ENCODE measurements at places on chromosomes 3 and 15.

GRCh38 chr15:50881121-50882048 is 27.1 kb upstream of the AP4E1 start:
- no peak for DNase-seq

DNA sequence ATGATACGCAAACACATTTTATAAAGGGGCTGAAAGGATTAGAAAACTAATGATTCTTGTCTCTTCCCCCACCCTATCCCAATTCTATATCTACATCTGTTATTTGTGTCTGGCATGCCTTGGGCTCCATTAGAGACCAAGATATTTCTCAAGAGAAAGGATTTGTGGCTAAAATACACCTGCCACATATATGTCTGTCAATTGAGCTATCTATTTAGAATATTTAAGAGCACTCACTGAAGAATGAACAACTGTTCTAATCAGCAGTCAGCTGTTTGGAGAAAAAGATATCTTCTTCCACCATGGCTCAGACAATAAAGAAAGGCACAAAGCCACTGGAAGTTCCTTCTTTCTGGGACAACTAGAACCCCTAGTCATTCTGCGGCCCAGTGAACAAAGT is 61.7 kb upstream of the LRRN1 start:
- no peak for DNase-seq

- DNase-seq: no peak
Observed at GRCh38 chr3:59300733-59301132, 250.9 kb upstream of the CFAP20DC start.

GRCh38 chr15:74222240-74223119 is 13.6 kb upstream of the CCDC33 start:
- DNase-seq: no peak

- DNase-seq: no peak
Observed at GRCh38 chr3:75329476-75330097, 334.5 kb upstream of the FRG2C start.

DNA sequence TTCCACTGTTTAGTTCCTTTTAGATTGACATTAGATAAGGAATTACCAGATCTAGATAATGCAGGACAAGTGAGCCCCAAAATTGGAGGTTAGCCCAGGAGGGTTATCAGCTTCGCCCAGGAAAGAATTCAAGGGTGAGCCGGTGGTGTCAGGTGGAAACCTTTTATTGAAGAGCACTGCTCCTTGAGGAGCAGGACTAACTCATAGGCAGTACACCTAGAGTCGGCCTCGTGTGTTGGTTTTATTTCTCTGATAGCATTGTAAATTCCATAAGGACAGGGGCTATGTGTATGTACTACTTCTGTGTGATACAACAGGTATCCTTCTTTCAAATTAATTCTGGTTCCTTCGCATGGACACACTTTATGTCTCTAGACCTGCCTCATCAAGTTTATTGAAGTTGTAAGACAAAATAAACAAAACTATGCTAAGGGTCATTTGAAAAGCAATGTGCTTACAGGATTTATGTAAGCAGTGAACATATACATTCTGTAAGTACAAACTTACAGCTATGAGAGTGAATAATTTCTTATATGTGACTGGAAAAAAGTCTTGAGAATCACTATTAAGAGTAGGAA is 57.2 kb downstream of the SNX4 start:
- DNase-seq: no peak

- no peak for DNase-seq
Observed at GRCh38 chr15:64987136-64987535, 2.6 kb downstream of the SPG21 start.

GRCh38 chr3:14346191-14346590 is 56.2 kb upstream of the SLC6A6 start:
- no peak for DNase-seq

- no peak for DNase-seq
Observed at GRCh38 chr15:87871258-87871681, 385.3 kb downstream of the NTRK3 start.

- DNase-seq: no peak
Observed at GRCh38 chr3:187807086-187807862, 62.0 kb upstream of the BCL6 start.

- DNase-seq: no peak
Observed at GRCh38 chr3:20739814-20740213, 553.8 kb upstream of the SGO1 start.

- DNase-seq: no peak
Observed at GRCh38 chr3:67712259-67712658, 57.8 kb upstream of the SUCLG2 start.

- no peak for DNase-seq
Observed at GRCh38 chr3:33718595-33718907, 497 bp upstream of the CLASP2 start.

DNA sequence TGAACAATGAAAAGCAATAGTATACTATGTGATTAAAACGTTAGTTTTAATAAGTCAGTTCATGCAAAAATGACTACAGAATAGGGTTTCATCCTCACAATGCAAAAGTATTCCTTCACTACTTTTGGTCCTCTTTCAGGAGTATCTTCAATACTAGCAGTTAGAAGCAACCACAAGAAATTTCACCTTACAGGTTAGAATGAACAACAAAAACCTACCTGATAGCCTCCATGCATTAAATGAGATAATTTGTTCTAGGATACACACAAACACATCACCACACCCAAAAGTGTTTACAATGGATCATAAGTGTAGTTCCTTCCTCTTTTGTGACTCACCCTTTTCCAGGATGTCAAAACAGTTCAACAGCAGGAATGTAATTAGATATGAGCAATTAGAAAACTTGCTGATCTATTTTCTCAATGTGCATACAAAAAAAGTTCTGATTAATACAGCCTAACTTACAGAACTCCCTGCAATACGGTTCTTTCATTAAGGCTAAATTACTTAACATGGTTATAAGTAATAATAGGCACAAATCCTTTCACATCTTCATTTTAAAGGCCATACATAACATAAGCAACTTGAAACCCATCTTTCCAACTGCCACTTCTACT is 21.6 kb downstream of the UACA start:
- no peak for DNase-seq

DNA sequence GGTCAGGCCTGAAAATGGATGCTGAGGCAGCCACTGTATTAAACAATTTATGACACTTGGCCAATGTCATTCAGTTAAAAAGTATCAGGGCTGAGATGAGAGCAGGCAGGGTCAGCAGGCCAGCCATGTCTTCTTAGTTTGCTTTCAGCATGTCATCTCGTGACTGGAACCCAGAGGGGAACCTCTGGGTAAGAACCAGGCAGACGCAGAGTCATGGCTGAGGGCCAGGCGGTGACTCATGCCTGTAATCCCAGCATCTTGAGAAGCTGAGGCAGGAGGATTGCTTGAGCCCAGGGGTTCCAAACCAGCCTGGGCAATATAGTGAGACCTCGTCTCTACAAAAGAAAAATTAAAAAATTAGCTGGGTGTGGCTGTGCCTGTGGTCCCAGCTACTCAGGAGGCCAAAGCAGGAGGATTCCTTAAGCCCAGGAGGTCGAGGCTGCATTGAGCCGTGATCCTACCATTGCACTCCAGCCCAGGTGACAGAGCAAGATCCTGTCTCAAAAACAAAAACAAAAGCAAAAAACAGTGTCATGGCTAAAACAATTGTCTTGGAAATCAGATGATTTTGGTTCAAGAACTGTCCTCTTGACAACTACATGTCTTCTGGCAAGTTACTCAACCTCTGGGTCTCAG is 11.7 kb downstream of the BCL2L10 start:
- peak; percentile 85 for DNase-seq

- no peak for DNase-seq
Observed at GRCh38 chr3:171371354-171371753, 88.9 kb downstream of the TNIK start.

DNA sequence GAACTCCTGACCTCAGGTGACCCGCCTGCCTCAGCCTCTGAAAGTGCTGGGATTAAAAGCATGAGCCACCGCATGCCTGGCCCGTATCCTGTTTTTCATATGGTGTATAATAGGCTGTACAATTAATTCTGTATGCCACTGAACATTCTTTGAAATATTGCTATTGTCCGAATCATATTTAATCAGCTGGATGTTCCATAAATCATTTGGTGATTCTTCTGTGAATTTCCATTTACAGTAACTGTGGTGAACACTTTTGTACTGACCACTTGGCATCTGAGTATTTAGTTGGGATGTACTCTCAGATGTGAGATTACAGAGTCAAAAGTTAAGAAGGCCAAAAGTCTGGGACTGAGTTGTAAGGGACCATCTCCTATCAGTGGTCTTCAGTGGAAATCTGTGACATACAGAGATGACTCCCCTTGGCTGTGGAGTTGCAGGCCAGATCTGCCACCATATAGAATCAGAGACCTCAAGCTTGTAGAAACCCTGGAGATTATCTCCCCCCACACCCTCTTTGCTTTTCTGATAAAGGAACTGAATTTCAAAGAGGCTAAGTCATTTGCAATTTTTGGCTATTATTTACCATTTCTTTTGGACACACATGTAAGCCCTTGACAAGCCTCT is 25.7 kb upstream of the DYNC1LI1 start:
- DNase-seq: no peak

DNA sequence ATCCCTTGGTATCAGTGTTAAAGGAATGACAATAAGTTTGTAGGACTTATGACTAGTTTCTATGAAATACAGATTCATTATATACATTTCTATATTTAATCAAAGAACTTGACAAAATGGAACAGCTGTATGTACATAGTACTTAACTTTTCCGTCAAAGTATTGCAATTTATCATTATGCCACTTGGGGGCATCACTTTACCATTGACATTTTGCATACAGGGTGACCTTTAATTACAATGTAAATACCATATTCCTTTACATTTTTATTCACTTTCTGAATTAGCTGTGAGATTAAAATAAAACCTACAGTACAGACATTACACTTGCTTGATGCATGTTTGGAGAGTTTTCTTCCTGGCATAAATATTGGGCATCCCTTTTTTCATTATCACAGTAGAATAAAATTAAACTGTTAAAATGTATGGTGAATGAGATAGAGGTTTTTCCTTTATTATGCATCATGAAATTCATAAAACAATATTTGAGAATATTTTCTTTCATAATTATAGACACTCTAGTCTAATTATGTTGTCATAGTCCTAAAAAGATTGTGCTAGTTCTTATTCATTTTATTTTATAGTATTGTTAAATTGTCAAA is 6.9 kb downstream of the NEK11 start:
- no peak for DNase-seq

DNA sequence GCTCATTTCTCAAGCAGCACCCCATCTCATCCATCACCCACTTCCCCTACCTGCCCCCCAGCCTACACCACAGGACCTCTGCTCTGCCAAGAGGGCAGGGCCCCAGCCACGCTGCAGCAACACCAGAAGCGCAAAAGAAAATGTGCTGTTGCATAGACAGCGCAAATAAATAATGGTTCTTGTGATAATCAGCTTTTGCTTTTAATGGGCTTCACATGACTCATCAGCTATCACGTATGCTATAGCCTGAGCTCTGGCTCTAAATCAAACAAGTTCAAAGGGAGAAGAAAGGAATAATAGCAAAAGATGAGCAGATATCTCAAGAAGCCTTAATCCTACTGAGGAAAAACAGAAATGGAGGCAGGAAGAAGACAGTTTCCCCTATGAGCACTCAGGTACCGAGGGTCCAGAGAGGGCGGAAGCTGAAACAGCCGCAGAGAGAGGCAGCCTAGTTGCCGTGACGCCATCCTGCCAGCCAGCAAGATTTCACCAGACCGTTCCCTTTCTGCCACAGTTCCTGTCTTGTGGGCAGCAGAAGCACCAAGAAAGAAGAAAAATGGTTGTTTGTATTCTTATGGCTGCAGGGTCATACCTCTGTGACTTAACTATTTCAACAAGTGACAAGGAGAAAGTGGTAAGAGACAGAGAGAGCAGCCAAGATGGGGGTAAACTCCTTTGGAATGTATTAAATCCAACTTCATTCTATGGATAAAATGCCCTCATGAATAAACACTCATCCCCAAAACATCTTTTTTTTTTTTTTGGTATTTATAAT is 22.0 kb downstream of the RAB27A start:
- DNase-seq: peak; percentile 24

- no peak for DNase-seq
Observed at GRCh38 chr15:58957101-58957973, 23.9 kb upstream of the SLTM start.

DNA sequence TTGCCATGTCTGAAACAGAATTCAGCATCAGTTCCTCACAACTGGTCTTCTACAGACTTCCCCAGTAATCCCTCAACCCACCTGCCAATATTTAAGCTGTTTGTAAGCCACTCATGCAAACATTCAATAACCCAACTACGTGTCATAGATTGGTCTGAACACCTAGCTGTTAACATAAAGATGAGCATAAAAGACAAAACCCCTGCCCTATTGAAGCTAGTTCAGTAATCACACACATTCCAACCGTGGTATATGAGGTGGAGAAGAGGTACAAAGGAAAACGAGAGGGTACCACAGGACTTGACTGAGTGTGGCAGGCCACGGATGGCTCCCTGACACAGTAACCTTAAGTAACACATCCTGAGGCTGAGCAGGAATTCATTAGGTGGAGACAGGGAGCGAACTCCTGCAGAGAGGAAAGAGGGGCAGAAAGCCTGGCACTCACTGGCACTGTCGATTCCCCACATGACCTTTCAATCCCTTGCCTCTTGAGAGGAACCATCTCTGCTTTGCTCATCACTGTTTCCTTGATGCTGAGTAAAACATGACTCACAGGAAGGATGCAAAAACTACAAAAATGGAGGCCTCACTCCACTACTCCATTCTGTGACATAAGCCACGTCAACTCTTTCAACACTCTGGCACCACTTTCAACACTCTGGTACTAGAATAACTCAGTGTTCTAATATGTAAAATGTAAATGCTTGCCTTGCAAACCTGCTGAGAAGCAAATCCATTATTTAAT is 31.3 kb downstream of the RPN1 start:
- no peak for DNase-seq

GRCh38 chr3:108897883-108898282 is 55.8 kb downstream of the GUCA1C start:
- no peak for DNase-seq

DNA sequence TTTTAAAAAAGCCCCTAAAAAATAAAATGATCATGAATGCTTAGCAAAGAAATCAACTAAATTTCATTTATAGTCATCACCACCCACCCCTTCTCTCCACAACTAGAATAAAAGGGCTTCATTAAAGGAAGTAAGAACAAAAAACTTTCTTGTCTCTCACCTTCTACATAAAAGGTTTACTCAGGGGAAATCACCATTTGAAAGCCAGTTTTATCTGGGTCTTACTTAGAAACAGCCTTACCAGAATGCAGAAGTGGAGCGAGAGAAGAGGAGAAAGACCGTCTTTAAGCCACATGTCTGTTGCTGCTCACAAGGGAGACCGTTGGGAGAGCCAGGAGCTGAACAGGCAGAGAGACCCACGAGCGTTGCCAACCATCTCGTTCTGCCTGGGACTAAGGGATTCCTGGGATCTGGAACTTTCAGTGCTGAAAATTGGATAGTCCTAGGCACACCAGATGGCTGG is 350.1 kb upstream of the PROK2 start:
- no peak for DNase-seq

- no peak for DNase-seq
Observed at GRCh38 chr3:5568451-5568850, 380.9 kb downstream of the EDEM1 start.

GRCh38 chr15:45891766-45892165 is 256.9 kb downstream of the SQOR start:
- DNase-seq: no peak
